ENCODE measurements at places on chromosomes 4 and X.

- no peak for DNase-seq
Measured at GRCh38 chr4:23889391-23889790, 456 bp downstream of the PPARGC1A start.

DNA sequence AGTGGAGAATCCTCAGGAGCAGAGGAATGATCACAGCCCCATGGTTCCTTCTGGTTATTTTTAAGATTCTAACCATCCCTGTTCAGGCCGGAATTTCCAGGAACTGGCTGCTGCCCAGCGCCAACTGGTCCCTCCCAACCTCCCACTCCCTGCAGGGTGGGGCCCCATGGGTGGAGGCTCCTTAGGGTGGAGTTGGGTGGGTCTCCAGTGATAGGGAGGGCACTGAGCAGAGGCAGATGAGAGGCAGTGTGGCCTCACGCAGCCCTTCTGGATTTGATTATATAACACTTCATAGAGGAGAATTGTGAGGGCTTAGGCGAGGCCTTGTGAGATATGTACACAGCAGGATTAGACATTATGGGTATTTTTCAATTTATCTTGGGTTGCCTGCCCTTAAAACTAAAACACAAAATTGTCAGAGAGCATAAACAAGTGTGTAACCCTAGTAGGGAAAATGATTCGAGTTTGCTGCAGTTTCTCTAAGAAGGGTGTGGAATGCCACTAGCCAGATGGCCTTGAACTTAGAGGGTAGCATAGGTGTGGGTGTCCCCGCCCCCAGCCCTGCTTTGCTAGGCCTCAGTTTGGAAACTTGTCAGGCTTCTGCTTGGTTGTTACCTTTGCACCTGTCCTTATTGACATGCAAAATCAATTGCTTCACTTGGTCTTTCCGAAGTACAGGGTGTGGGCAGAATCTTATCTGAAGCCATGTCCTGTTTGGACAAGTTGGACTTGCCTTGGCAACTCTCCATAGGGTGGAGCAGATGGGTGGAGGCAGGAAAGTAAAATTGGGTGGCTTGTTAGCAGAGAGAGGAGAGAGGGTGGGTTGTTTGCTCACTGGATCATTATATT is 9.4 kb downstream of the KLF3 start:
- no peak for DNase-seq

DNA sequence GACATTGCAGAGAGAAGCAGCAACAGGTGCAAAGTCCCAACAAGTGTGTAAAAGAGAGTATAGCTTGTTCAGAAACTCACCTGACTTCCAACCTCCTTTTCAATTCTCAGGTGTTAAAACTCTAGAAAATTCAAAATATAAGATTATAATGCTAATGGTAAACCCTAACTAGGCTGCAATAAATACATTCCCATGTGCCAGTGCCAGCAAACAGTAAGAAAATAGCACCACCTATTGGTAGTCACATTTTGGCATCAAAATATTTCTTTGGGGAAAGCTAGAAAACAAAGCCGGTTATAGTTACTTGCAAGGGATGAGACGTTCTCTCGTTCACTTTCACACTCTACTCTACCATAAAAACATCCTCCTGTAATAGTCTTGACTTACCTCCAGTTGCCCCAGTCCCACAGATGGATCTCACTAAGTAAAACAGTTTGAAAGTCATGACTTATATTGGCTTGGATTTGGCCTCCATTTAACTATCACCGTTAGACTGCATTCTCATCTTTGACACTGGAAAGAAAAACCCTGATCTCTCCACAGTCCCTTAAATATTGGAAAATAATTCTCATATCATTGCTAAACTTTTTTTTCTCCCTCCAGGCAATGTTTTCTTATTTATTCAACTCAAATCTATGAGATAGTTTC is 9.6 kb downstream of the BMP3 start:
- no peak for DNase-seq

DNA sequence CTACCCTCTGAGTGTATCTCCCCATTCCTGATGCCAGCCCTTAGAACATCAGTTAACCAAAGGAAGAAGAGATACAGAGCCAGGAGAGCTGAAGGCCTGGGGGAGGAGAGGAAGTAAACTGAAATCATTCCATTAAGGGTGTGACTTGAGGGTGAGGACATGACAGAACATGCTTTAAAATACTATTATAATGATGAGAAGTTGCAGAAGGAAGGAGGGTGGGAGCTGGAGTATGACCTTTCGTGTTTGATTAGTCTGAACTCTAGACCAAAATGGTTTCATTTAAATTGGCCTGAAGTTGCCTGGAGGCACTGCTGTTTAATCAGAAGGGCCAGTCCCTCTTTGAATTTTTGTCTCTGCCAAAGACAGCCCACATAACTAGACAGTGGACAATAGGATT is 11.4 kb downstream of the INTS6L start:
- DNase-seq = no peak

GRCh38 chrX:75303795-75304194 is 29.9 kb downstream of the UPRT start:
- DNase-seq = no peak

DNA sequence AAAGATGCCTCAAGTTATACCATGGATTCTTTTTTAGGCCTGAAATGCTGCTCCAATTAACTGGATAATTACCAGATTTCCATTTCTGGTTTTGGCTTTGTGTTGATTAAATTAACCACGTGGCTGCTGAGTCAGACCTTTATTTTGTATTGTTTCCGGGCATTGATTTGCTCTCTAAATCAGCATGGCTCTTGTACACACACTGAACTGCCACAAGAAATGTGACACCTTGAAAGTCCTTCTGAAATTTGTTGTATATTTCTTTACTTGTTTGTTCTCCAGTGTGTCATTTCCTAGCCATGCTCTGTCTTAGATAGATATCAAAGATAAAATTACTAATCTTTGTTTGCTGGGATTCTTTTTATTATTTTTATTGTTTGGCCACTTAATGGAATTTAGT is 11.7 kb downstream of the MTTP start:
- DNase-seq = no peak

- DNase-seq = no peak
Measured at GRCh38 chr4:89997171-89997704, 102.6 kb downstream of the MMRN1 start.

GRCh38 chr4:14810568-14810967 is 191.7 kb upstream of the CPEB2 start:
- no peak for DNase-seq

Measured in stimulated activated CD4-positive, alpha-beta T cell treated with anti-CD3 and anti-CD28 coated beads, Interleukin-4, amount 100 ng/mL, for 4 hours (primary cell).